ENCODE measurements at places on chromosomes 5 and 9. TPM values are rescaled to one million over a fixed set of nuclear protein-coding genes. Genes with fewer than 3 reads are reported as not detected.

- no peaks in the 10 kb centered on the region for H3K27me3 ChIP-seq
- no peak overlapping the region for H3K4me3 ChIP-seq
- no peaks in the 10 kb centered on the region for H3K36me3 ChIP-seq
- DNase-seq: no peak
Measured at GRCh38 chr5:79488775-79489174, 25.2 kb downstream of the HOMER1 start.

HCN1 gene
- total RNA-seq: not detected

UNC13B gene
- total RNA-seq: 24.9 TPM

DNA sequence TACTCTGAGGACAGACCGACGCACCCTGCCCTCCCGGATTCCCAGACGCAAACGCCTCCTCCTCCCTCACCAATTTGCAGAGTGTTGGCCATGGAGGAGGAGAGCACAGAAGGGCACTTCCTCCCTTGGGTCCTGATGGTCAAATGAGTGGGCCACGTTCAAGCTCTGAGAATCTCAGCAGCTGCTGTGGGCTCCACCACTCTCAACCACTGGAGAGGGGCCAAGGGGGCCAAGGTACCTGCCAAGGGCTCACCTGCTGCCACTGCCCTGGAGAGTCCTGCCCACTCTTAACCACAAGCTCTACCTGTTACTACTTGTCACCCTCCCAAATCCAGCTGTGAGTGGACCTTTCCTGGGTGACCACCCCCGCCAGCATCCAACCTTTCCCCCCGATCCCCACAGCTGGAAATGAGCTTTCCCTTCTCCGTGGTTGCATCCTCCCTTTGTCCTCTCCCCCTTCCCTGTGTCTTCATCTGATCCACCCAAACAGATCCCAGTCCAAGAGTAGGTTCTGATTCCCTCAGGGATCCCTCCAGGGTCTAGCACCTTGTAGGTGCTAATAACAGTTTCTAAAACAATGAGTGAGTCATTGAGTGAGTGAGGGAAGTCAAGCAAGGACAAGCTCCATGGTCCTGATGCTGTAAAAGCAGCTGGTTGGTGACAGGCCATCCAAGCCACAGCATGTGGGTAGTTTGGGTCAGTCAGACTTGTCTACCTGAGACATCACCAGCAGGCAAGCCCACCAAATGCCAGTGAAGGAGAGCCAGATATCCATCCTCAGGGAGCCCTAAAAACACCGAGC lies 69.7 kb downstream of the FAM114A2 start:
- H3K27me3 ChIP-seq: no peaks in the 10 kb centered on the region
- H3K4me3 ChIP-seq: no peak overlapping the region
- H3K4me1 ChIP-seq: peaks cover 6% of the 10 kb centered on the region
- no peaks in the 10 kb centered on the region for H3K36me3 ChIP-seq
- no peak overlapping the region for H3K27ac ChIP-seq

DNA sequence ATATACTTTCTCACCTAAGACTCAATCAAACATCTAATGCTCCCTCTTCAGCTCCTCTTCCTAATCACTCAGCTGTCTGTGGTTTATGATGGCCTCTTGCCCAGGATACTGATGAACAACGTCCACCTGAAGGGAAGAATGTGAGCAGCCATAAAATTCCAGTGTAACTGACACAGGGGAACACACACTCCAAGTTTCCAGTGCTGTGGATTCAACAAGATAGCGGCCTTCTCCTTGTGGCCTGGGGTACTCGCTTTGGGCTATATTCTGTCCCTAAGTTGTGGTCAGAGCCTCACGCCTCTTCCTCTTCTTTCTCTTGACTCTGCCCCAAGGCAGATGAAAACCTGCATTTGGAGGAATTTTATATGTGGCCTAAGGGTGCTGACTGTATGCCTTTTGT lies 11.7 kb downstream of the B4GALT1 start:
- no peak overlapping the region for H3K4me3 ChIP-seq
- peaks cover 3% of the 10 kb centered on the region for H3K36me3 ChIP-seq
- no peaks in the 10 kb centered on the region for H3K27me3 ChIP-seq
- DNase-seq: no peak

- no peaks in the 10 kb centered on the region for H3K36me3 ChIP-seq
- H3K4me1 ChIP-seq: peaks cover 4% of the 10 kb centered on the region
- no peaks in the 10 kb centered on the region for H3K27me3 ChIP-seq
- no peak overlapping the region for H3K4me3 ChIP-seq
Measured at GRCh38 chr5:13992795-13993194, 48.3 kb upstream of the DNAH5 start.

DNA sequence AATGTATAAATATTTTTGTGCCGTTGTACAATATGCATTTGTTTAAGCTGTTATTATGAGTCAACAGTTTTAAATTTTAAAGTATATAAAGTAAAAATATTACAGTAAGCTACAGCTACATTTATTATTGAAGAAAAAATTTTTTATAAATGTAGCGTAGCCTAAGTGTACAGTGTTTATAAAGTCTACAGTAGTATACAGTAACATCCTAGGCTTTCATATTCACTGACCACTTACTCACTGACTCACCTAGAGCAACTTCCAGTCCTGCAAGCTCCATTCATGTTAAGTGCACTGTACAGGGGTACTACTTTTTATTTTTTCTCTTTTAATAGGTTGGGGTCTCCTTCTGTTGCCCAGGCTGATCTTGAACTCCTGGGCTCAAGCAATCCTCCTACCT lies 30.6 kb downstream of the SIL1 start:
- no peaks in the 10 kb centered on the region for H3K27me3 ChIP-seq
- no peak for DNase-seq
- H3K27ac ChIP-seq: no peak overlapping the region

DNA sequence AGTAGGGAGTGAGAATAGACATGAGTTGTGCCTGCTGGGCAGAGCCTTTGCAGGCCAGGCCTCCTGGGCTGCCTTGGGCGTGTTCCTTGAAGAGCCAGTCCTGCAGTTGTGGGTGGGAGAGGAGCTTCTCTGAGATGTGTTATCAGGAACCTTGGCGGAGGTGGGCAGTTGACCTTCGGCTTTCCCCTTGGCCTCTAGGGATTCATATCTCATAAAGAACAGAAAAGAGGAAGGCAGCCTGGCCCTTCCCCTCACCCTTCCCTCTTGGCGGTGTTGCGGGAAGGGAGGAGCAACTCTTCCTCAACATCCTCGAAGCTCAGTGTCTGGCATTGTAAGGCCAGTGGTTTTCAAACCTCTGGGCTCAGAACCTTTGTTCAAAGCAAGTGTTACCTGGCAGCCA lies 59.2 kb downstream of the DAPK1 start:
- H3K27ac ChIP-seq: no peak overlapping the region
- peaks cover 17% of the 10 kb centered on the region for H3K36me3 ChIP-seq
- DNase-seq: no peak
- no peaks in the 10 kb centered on the region for H3K27me3 ChIP-seq
- H3K4me1 ChIP-seq: peaks cover 45% of the 10 kb centered on the region
- no peak overlapping the region for H3K4me3 ChIP-seq

MYOZ3 gene
- total RNA-seq: 0.27 TPM

DNA sequence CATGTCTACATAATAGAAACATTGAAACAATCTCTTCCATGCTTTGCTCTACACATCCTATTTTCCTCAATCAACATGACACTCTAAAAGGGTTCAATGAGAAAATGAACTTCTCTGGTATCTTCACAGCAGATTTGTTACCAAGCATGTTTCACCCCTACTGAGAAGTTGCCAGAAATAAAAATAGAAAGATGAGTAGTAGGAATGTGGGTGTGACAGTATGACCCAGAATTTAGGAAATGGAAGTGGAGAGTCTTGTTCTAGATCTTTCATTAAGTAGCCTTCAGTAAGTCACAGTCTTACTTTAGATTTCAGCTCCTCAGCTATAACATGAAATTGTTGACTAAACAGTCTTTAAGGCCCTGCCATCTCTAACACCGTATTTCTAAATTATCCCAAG lies 581.8 kb downstream of the EFNA5 start:
- H3K27me3 ChIP-seq: no peaks in the 10 kb centered on the region
- no peak overlapping the region for H3K4me3 ChIP-seq
- no peaks in the 10 kb centered on the region for H3K36me3 ChIP-seq
- peaks cover 27% of the 10 kb centered on the region for H3K4me1 ChIP-seq
- no peak for DNase-seq
